ENCODE measurements at places on chromosomes 2 and 18.

DNA sequence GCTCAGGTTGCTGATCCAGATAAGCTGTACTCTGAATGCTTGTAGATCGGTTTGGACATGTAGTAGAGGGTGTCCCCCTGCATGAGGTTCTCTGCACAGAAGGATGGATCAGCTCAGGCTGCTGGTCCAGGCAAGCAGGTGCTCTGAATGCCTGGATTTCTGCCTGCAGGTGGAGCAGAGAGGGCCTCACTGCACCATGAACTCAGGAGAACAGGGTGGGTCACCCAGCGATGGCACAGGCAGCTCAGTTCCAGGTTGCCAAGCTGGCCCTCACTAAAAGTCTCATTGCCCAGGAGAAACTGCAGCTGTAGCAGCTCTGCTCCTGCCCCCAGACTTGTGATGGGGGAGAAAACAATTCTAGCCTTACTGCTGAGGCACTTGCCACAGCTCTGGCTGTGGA lies 491.8 kb downstream of the XIRP2 start:
- DNase-seq, result no peak

- peak; percentile 44 for DNase-seq
These were observed 40.4 kb upstream of the FAM124B start for GRCh38 chr2:224442071-224442967.

- DNase-seq, result no peak
These were observed 21.5 kb upstream of the NABP1 start for GRCh38 chr2:191656391-191656790.

GRCh38 chr2:217047209-217047608 lies 187.3 kb upstream of the TNP1 start:
- no peak for DNase-seq

- no peak for DNase-seq
These were observed 11.6 kb upstream of the TBC1D8 start for GRCh38 chr2:101162561-101163330.

- no peak for DNase-seq
These were observed 35.8 kb downstream of the DARS1 start for GRCh38 chr2:135949451-135950234.

- DNase-seq, result no peak
These were observed 78.8 kb upstream of the CAPN13 start for GRCh38 chr2:30886080-30886479.

DNA sequence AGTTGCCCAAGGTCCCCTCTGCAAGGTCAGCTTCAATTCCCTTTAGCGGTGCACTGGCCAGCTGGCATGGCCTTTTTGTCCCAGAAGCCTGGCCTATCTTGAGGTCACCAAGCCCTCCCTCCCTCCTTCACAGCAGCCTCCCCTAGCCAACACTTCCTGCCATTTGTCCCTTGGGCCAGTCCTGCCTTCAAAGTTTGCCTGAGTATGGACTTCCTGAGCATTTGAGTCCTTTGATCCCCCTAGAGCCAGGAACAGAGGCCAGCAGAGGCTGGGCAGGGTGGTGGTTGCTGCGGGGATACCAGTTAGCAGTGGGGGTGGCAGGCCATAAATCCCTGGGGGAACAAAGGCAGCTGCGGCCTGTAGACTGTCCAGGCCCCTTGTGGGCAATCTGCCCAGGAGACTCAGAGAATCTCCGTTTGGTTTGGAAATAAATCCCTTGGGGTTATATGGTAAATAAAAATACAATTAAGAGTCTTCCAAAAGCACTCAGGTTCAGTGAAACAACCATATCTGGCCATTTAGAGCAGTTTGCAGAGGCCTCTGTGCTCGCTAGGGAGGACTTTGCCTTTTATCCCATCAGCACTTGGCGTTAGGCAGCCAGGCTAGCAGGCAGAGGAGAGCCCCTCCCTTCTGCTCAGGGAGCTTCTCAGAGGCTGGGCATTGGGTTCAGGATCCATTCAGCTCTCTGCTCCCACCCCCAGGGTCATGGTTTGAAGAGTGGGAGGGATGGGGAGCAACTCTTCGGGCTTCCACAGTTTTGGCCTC lies 3.1 kb upstream of the HES6 start:
- DNase-seq, result no peak

DNA sequence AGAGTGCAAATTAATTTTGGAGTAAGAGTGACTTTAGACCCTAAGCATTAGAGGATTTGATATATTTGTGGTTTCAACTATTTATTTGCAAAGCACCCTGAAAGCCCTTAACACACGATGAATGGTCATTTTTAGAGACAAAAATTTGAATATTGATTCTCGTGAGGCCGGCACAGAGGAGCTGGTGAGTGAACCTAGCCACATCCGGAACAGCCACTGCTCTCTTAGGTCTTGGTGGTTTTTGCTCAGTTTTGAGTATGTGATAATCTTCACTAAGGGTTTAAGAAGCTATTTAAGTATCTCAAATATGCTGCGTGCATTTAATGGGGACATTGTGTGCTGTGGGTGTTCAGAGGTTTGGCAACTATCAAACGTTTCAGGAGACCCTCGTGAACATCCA lies 204.8 kb downstream of the TSN start:
- no peak for DNase-seq

GRCh38 chr2:208493186-208493585 lies 86.6 kb downstream of the PTH2R start:
- no peak for DNase-seq

GRCh38 chr18:55069497-55069896 lies 110.2 kb upstream of the CCDC68 start:
- peak; percentile 77 for DNase-seq

- peak; percentile 79 for DNase-seq
These were observed at the start of gene SETBP1 for GRCh38 chr18:44680273-44681075. SETBP1 (plus strand) TSS chr18:44680888; CDS start chr18:44701347, 20,459 bp downstream.

DNA sequence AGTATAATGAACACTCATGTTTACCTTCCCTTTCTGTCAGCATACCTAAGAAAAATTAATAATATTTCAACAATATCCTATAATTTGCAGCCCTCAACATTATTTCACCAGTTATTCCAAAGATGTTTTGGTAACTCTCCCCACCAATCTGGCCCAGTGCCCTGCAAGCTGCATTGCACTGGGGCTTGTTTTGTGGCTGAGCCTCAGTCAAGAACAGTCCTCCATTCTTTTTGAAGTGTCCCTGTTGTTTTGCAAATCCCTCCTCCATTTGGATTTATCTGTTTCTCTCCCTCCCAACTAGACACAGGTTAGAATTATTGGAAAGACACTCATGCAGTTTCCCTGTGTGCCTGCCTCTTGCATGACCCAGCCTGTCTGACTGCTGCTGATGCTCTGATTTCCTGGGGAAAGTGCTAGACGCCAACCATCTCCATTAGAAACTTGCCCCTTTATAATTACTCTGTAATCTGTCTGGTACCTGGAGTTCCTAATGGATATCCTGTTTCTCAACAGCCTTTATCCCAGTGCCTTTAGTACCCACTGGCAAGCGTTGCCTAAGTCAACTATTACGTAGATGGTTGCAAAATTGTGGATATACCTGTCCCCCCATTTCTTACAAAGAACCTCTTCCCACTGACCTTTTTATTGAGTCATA lies 60.2 kb downstream of the EIF5B start:
- no peak for DNase-seq

- no peak for DNase-seq
These were observed 11.5 kb downstream of the ASAP2 start for GRCh38 chr2:9217838-9218770.

DNA sequence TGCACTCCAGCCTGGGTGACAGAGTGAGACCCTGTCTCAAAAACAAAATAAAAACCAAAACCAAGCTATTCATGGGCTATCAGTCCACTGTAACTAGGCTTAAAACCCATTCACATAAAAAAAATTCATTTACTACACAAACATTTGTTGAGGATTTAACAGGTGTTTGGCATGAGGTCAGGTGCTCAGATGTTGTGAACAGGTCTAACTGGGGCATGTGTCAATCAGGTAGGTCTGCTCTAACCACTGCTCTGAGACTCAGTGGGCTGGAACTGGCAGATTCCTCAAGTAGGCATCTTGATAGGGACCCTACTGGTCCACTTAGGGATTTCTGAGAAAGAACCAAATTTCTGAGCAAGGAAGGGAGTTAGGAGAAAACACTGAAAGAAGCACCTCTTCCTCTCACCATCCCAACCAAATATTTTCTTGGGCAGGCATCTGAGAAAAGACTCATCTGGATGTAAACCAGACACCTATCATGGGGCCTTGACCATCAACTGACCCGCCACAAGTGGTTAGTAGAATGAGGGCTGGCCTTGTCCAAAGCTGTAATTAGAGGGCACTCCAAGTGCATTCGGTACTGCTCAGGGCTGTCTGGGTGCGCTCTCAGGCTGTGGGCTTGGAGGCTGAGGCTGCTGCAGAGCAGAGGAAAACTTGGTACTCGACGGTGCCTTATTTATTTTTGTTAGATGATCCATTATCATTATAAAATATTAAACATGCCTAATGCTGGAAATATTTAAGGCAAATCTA lies 33.9 kb downstream of the WIPF1 start:
- no peak for DNase-seq

DNA sequence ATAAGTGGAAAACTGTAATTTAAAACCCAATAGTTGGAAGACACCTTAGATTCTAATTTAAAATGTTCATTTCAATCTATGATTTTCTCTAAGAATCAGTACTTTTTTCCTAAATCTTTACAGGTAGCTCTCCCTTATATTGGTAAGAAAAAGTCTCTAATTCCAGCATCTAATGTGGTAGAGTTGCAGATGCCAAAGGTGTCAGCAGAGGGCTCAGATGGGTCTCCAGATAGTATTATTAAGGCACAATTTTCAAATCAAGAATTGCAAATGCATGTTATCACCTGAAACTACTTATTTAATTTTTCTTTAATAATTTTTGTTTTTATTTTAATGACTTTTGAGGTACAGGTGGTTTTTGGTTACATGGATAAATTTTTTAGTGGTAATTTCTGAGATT lies 25.5 kb upstream of the ITGA4 start:
- no peak for DNase-seq

- DNase-seq, result no peak
These were observed 155.7 kb downstream of the DYSF start for GRCh38 chr2:71609029-71609428.

DNA sequence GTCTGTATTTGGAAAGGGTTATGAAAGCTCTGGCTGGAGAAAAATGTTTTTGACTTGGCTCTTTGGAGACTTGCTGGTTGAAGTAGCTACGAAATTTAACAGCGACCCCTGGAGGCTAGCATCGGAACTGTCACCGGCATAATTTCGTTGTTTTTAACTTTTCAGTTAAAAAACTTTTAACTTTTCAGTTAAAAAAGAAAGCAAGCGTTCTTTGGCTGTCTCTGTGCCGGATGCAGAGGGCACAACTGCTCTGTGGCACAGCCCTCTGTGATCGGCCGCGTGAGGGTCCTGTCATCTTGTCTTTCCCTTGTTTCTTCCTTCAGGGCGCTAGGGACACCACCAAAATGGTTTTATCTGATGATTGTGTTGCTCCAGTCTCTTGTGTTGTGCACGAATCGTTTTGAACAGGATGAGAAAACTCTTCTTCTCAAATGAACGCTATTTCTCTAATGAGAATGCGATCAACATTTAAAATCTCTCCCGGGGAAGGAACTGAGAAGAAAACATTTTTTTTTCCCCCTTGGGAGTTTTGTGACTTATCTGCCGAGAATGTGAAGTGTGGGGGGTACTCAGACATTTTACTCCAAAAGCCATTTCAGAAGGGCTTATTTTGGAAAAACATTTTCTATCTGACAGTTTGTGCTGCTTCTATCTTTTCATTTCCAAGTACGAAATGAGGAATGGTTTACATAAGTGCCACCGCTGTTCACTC lies 57.1 kb downstream of the ADCYAP1 start:
- DNase-seq, result peak; percentile 26

GRCh38 chr2:218802386-218802994 lies 20.5 kb downstream of the CYP27A1 start:
- no peak for DNase-seq

All from B cell (primary cell).